ENCODE measurements at places on chromosomes 5 and 9. TPM values are rescaled to one million over a fixed set of nuclear protein-coding genes. Genes with fewer than 3 reads are reported as not detected.

Gene NTNG2
- 3.2 TPM for total RNA-seq

Gene PDE6A
- total RNA-seq, result 0.05 TPM

Gene B4GALT1
- total RNA-seq, result 91.9 TPM

Gene CCNJL
- total RNA-seq, result not detected

Gene DNLZ
- total RNA-seq, result 14.4 TPM

Gene RANBP3L
- total RNA-seq, result not detected

Gene OLFML2A
- not detected for total RNA-seq

Gene DNAJC18
- total RNA-seq, result 73.7 TPM

Gene SEMA5A
- 0.23 TPM for total RNA-seq

Gene SNAPC4
- total RNA-seq, result 14.3 TPM

Gene CTXN3
- total RNA-seq, result not detected

Gene GFI1B
- 0.12 TPM for total RNA-seq

Gene CDH9
- total RNA-seq, result not detected

Gene TMEM215
- not detected for total RNA-seq

Gene RNF183
- total RNA-seq, result 0.69 TPM

Gene CORO2A
- total RNA-seq, result 13.1 TPM

Gene WWC1
- total RNA-seq, result 0.35 TPM

Gene IL3
- total RNA-seq, result 8.9 TPM

Gene LCN15
- total RNA-seq, result not detected

Gene ZNF618
- total RNA-seq, result 0.62 TPM

Gene DCTN4
- total RNA-seq, result 61.5 TPM

Gene ANKRD20A1
- 3.0 TPM for total RNA-seq

Gene FBLL1
- total RNA-seq, result 0.37 TPM

Gene SPATA31A3
- not detected for total RNA-seq

Gene SLCO4C1
- total RNA-seq, result 0.22 TPM

Gene ADRA1B
- not detected for total RNA-seq

Gene PCDHGA9
- total RNA-seq, result 0.10 TPM

Gene CSF1R
- 1.8 TPM for total RNA-seq

Gene OR1J2
- not detected for total RNA-seq

Gene GPR21
- 1.6 TPM for total RNA-seq

Gene PRDM9
- not detected for total RNA-seq

Gene CYSRT1
- total RNA-seq, result 1.0 TPM

Gene ZNF608
- not detected for total RNA-seq

Gene SLC36A3
- not detected for total RNA-seq

Gene TXNDC8
- total RNA-seq, result not detected

Gene NIM1K
- total RNA-seq, result 3.4 TPM

Gene PLPP1
- total RNA-seq, result 12.2 TPM

Gene DOCK8
- total RNA-seq, result 199 TPM

Gene NR2F1-AS1
- 0.41 TPM for total RNA-seq

Gene SPATA31D4
- not detected for total RNA-seq

Gene CDC14B
- total RNA-seq, result 13.9 TPM

Gene IFNE
- not detected for total RNA-seq

Gene ODF2
- 87.3 TPM for total RNA-seq

Gene LHX3
- not detected for total RNA-seq

Gene ACTBL2
- total RNA-seq, result not detected
